ENCODE measurements at places on chromosomes 3 and 15.
A peak's percentile ranks its signal among the peaks of the same experiment; 100 is the strongest.

GRCh38 chr3:139732729-139733128, 55.0 kb upstream of the NMNAT3 start:
- DNase-seq, result no peak

DNA sequence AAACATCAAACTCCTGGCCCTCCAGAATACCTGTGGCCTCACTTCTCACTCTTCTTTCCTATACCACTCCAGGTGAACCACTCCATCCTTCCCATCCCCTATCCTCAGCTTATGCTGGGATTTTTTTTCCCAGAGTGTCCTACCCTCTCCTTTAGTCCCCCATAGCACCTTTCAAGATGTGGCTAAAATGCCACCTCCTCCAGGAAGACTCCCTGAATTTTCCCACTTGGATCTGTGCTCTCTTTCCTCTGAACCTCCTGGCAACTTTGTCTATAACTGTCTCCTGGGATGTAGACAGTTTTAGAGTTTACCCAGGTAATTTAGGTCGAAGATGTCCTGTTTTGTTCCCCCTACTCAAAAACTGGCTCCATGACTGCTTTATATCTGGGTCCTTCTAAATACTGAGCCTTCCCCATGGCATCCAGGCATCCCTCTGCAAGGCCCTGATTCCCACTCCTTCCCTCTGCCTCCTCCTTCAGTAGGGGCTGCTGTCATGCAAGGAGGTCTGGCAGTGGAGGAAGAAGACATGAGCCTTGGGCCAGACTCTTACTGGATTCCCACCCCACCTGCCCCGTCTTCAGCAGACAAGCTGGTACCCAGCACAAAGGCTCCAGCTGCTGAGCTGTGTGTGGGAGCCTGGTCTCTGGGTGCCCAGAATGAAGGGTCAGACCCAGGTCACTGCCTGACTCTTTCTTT, 161.5 kb downstream of the SMAD6 start:
- DNase-seq, result no peak

GRCh38 chr3:157182879-157183278, 22.9 kb upstream of the CCNL1 start:
- DNase-seq, result no peak

- DNase-seq, result no peak
Measured at GRCh38 chr15:75328493-75329314, 7.2 kb upstream of the COMMD4 start.

DNA sequence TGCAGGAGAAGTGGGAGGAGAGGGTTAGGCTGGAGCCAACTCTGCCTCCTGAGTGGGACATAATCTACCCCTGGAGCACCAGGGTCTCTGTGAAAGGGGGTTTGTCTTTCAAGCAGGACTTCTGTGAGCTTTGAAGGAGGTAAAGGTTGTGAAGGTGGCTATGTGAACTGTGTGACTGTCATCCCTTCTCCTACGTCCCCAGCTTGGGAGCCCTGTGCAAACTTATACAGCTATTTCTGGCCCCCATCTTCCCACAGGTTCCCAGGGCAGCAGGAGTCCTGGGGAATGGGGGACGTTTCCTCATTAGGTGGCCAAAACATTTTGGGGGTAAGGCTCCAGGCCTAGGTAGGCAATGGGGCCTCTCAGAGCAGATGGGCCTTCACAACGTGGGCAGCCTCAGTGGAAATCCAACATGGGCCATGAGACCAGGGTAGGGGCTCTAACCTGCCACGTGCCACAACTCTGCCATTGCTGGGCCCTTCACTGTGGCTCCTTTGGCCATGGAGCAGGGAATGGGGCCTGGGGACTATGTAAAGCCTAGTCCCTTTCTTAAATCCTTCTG, 3.5 kb downstream of the VIPR1 start:
- no peak for DNase-seq

GRCh38 chr3:185330238-185330637, 32.7 kb upstream of the MAP3K13 start:
- no peak for DNase-seq

- DNase-seq, result no peak
Measured at GRCh38 chr3:126319701-126320295, 37.4 kb downstream of the KLF15 start.

GRCh38 chr3:46564190-46565021, 1.7 kb downstream of the LRRC2 start:
- DNase-seq, result no peak

GRCh38 chr3:146163584-146163983, 2.6 kb upstream of the PLOD2 start:
- DNase-seq, result no peak

- no peak for DNase-seq
Measured at GRCh38 chr3:127884041-127884440, 31.0 kb upstream of the KBTBD12 start.

DNA sequence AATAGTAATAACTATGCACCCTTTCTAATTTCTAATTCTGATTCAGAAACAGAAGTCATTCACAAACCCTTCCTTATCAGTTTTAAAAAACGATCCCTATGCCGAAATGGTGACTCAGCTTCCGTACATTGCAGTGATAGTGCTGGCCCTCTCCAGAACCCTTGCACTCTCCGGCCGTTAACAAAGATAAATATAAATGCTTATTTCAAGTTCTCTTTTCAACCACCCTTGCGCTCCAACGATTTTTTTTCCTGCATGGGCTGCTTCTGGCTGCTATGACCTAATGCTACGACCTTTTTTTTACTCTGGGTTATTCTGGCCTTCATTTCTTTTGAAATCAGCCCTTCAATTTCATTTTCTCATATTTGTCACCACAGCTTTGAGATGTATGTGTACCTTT, 646.2 kb downstream of the NTRK3 start:
- no peak for DNase-seq

DNA sequence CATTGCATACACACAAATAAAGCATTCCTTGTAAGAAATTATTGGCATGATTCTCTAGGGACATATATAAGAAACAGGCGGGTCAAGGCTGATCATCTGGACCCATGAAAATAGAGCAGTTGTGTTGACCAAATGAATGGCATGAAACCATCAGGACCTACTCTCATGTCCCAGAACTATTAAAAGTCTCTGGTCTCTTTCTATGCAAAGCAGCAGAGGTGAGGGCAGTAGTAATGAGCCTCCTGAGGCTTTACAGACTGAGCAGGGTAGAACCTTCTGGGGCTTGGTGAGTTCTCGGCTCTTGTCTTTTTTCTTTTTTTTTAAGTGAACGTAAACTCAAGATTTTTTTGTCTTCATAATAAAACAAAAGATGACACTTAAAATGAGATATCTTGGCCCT, 9.3 kb downstream of the GLDN start:
- DNase-seq, result no peak

DNA sequence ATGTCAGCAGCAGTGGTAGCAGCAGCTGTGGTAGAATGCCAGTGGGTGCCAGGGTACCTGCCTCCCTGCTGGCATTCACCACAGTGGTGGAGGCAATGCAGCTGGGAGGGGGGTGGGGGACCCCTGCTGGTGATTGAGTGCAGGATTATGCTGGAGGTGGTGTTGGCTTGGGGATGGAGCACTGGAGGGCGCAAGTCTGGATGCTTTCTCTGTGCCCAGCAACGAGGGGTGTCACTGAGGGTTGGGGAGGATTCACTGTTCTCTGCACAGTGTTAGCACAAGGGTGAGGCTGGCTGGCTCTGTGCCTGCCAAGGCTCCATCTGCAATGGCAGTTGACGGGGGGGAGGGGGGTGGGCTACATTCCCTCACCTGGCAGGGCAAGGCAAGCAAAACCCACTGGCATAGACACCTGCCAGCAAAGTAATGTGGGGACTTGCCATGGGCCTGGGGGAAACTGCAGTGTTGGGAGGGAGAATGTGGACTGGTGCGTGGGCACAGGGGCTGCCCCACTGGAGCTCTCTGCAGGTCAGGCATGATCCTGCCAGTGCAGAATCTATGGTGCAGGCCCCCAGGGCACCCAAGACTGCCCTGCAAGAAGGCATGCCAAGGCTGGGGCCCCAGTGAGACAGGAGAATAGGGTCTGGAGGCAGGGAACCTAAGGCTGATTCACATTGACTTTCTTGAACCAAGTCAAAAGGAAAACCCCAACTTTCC, 64.3 kb downstream of the MINDY4B start:
- DNase-seq, result no peak

- no peak for DNase-seq
Measured at GRCh38 chr3:190941694-190942260, 79.3 kb upstream of the GMNC start.

- DNase-seq, result no peak
Measured at GRCh38 chr3:71417791-71418190, 165.7 kb downstream of the FOXP1 start.

GRCh38 chr3:186534113-186534669, 10.0 kb downstream of the CRYGS start:
- no peak for DNase-seq

DNA sequence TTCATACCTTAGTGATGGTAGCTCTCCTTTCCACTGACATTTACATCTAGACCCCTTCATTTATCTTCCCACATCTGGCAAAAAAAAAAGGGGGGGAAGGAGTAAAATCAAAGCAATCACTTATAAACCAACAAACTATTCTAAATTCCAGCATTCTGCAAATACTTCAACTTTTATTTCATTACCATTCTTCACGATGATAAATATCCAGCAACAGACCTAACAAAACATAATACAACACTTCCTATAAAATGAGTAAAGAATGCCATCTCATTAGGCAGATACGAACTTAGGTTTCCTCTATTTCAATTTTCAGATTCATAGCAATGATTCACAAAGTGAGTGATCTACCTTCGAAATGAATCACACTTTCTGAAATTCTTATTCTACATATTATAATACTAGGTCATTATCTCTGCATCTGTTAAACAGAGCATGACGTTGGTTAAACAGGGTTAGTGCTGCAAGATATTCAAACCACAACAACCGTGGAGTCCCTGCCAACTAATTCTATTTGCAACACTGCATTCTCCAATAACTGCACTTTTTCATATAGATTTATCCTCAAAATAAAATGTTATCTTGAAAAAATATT, at the start of gene LRRFIP2:
LRRFIP2 (minus strand) TSS at position 51 of the 595 bp plus-strand sequence. CDS start 25,599 bp downstream, outside the sequence.
- peak; percentile 22 for DNase-seq

DNA sequence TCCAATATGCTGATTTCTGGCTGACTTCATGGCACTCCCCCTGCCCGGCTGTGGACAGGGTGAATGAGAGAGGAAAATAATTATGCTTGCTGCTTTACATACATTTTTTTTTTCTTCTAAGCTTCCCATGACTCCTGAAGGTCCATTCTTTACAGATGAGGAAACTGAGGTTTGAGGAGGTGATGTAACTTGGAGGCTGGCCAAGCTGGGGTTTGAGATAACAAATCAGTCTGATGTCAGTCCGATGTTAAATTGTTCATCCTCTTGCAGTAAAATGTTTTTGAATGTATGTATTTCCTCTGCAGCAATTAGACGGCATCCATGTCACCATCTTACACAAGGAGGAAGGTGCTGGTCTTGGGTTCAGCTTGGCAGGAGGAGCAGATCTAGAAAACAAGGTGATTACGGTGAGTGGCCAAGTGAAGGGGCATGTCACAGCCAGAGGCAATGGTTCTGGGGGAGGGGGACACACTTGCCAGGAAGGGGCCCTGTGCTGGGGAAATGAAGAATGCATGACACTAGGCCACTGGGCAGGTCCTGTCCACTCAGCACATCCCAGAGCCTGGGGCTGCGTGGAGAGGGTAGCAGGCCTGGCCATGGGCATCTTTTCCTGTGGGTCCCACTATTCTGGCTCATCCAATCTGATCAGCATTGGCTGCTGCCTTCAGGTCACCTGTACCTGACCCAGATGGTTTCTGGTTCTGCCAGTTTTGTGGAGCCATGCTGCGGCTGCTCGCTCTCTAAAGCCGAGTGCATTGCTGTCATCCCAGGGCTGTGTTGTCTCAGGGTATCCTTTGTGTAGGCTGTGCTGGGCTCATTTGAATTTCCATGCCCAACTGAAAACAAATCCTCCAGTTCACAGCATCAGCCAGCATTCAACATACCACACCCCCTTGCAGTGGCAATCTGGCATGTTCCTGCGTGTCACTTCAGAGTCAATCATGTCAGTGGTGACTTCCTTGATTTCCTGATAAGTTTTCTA, 20.4 kb downstream of the STARD5 start:
- no peak for DNase-seq

All from T47D (cell line).